ENCODE measurements at places on chromosomes 3 and 15. TPM values are rescaled to one million over a fixed set of nuclear protein-coding genes. Genes with fewer than 3 reads are reported as not detected.

Gene ZMYND10
- total RNA-seq: 0.35 TPM

DNA sequence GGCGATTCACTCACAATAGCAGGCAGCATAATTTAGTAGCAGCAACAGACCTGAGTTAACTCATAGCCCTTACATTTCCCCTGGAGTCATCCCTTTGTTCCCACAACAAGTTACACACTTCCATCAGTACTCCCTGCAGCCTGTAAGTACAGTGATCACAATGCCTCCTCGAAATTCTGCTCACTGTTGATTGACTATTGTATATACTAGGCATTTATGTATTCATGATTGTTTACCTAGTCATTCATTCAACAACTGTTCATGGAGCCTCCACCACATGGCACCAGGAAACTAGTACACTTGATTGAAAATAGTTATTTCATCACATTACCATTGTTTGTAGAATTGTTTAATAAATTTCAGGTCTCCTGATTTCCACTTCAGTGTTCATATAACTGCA, 71.4 kb upstream of the P3H2 start:
- DNase-seq: no peak

DNA sequence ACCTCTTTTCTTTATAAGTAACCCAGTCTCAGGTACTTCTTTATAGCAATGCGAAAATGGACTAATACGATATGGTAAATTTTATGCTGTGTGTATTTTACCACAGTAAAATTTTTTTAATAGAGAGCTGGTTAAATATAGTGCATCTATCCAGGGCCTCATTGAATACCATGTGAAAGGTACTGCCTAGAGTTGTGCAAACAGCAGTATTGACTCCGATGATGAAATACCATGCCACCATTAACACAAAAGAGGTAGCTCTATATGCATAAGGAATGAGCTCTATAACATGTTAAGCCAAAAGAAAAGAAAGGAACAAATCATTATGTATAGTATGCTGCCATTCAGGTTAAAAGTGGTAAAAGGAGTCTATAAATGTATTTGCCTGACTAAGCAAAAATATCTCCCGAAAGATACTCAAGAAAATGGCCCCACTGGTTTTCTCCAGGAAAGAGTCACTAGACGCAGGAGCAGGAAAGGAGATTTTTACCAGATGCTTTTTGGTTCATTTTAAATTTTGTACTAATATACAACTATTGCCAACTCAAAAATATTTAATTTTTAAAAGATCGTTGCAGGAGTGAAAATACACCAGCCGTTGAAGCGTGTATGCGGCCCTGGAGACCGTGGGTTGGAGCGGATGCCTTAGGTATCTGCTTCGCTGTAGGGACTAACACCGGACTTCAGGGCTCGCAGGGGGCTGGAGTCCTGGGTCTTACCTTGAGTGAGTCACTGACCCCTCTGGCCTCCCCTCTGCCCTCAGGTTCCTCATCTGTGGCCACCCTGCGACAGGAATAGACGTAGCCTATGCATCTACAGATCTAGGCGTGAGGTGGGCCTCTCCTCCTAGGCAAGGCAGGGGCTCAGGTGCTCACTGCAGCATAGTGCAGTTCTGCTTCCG, 120.1 kb downstream of the CHSY1 start:
- no peak for DNase-seq

DNA sequence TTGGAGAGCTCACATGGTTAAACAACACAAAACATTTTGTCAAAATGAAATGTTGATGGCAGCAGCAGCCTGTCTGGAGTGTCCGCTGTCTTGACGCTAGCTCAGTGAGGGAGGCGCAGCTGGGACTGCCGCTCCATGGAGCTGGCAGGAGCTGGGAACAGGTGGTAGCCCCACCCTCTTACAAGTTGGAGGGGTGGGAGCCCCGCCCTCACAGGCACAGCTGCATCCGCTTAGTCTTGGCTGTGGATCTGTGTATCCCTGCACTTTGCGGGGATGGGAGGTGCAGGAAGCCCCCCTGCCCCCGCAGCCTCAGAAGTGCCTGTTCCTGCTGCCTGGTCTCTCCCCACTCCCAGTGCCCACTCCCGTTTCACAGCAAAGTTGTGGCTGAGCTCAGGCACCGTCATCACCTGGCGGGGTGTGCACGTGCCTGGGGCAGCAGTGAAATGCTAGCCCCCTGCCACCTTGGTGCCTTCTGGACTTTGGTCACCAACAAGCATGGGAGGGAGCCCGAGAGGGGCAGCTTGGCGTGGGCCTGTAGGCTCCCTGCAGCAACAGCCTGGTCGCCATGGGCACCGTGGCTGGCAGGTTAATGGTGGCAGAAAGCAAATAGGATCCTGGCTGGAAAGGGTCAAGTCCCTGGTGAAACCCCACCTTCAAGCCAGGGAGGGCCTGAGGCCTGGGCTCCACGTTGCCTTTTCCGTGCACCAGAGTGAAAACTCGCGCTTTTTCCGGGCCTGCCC, 53.8 kb upstream of the CADM2 start:
- DNase-seq: no peak

Gene PSTPIP1
- total RNA-seq: 2.7 TPM

DNA sequence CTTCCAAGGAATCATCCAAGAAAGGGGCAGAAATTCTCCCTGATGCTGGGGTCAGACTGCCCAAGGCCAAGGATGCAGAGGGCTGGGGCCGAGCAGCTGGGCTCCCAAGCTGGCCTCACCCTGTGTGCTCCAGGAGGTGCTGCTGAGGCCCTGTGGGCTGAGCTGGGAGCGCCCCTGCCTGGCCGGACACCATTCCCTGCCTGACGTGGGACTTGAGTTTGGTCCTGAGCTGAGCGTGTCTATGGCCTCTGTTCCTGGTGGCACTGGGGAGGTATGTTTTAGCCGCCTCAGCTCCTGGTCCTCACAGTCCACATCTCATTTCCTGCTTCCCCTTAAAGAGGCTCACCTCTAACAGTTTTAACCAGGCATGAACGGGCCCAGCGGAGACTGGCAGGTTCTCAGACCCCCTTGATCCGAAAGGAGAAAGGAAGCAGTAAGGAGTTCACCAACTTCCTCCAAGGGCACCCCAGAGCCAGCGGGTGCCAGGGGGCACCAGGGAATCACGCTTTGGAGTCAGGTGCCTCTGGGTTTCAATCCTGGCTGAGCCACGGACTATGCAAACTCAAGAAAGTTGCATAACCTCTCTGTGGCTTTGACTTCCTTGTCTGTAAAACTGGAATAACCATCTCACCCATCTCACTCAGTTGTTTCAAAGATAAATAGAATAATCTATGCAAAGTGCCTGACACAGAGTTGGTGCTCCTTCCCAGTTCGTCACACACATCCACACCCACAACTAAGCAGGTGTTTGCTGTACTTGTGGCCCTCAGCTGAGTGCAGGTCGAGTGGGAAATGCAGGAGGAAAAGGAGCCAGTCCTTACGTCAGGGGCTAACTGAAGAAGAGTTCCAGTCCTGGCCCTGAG, 48.6 kb downstream of the SLC12A8 start:
- DNase-seq: no peak

GRCh38 chr3:61702453-61702852, 141.1 kb downstream of the PTPRG start:
- no peak for DNase-seq

Gene SH2D7
- not detected for total RNA-seq

DNA sequence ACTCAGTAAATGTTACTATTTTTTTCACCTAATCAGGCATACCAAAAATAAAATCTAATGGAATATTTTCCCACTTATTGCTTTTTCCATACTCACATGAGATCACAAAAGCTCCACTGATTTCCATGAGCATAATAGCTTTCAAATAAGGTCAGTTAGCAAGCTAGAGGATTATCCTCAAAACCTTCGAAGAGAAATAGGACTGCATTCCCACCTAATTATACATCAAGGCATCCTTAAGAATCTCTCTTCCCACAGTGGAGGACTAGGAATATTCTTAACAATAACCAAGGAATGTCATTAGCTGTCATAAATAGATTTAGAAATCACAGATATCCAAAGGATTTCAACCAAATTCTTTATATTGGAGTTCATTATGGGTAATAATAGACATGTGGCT, 127.9 kb upstream of the STT3B start:
- no peak for DNase-seq

DNA sequence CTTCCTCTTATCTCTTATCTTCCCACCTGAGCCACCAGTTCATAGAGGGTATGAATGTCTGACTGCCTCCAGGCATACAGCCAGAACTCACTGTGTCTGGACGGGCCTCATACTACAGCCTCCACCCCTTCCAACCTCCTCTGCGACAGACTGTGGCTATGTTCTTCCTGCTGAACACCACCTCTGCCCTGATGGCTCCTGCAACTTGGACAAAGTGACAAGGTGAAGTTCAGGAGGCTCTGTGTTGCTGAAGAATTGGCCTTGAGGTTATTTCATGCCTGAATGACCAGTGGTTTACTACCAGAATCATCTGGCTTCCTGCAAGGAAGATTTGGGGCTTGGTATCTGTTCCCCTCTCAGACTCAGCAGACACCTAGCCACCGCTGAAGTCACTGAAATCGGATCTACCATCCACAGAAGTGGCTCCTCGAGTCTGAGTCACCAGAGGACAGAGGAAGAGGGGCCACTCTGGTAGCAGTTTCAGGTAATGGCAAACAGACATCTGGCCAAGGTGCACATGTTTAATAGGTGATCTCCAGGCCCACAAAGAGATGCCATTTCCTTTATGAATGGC, 14.2 kb upstream of the ULK3 start:
- DNase-seq: no peak

GRCh38 chr3:98712726-98713125, 50.4 kb upstream of the ST3GAL6 start:
- no peak for DNase-seq

DNA sequence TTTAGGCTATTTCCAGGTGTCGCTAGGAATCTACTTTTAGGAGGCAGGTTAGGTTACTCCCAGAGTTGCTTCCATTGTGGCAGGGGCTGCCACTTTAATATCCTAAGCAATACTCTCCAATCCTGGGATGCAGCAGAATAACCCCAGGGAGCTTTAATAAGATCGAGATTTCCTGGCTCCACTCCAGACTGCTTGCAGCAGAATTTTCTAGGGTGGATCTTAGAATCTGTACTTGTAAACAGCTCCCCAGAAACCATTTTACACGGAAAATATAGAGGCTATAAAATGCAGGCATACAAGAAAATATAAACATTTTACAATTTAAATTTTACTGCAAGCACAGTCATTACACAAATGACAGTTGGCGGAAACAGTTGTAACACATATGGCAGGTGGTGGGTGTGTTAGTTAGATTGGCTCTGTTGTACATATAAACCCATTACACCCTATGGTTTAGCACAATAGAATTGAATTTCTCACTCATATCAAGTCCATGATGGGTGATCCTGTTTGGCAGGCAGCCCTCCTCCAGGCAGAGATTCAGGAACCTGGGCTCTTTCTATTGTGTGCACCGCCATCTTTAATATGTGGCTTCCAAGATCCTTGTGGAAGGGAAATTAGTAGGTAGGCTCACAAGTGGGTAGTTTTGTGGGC, 35.0 kb upstream of the TNFAIP8L3 start:
- DNase-seq: no peak

DNA sequence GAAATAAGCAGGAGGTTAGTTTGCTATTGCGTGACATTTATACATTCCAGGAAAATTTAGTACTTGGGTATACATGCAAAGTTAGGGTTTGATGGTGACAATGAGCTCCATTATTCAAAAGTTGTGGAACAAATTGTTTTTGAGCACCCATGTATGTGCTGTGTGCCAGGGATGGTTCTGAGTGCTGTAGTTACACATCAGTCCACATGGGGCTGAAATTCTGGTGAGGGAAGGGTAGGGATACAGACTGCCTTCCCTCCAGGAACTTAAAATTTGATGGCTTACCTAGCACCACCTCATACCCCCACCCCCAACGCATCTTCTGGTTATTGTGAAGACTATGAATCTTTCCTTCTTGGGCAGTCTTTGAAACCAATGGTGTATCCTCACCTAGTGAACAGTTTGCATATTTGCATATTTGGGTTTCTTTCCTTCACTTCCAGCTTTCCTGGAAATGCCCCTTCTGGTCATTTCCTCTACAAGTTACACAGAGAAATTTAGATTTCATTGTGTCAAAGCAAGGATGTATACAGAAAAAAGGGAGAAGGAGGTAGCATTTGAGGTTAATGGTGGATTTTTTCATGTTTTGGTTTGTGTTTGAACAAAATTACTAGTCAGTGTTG, 222.0 kb upstream of the IL12A start:
- no peak for DNase-seq

Gene NMNAT3
- 9.7 TPM for total RNA-seq

GRCh38 chr15:73771385-73772045, 18.4 kb upstream of the INSYN1 start:
- no peak for DNase-seq

GRCh38 chr3:128787256-128788253, 61.6 kb downstream of the RAB7A start:
- no peak for DNase-seq

DNA sequence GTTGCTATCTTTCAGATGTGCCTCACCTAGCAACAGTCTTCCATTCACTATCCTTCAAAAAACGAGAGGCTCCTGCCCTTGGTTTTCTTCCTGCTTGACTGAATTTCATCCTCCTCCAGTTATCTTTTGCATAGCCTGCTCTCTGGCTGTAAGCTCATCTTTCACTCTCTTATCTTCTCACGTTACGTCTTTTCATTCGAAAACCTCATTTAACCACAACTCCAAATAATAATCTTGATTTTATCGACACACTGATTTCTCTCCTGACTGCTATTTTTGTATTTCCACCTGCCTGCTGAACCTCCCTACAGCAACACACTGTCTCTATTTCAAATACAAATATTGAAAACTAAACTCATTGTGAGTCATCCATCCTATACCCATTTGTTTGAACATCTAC, 230.7 kb upstream of the TMC3 start:
- no peak for DNase-seq

DNA sequence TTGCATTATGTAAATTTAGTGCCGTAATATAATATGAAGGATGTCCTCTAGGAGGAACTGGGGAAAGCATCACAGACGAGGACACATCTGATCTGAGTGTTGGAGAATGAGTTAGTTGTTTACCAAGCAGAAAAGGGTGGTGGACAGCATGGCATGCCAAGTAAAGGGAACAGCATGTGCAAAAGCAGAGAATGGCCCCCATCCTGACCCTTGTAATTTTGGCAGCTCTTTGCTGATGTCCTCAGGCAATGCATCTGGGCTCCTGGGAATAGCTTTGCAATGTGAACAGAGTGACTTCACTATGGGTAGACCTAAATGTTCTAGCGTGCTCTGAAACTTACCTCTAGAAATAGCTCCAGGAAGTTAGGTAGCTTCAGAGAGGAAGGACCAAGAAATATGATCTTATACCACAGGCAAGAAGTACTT, 263.3 kb downstream of the LPP start:
- DNase-seq: no peak

Gene COL6A5
- not detected for total RNA-seq

GRCh38 chr3:78257951-78258530, 1218.1 kb downstream of the ROBO2 start:
- no peak for DNase-seq

Gene GPR87
- total RNA-seq: not detected
